ENCODE measurements at places on chromosomes 2 and 18.

DNA sequence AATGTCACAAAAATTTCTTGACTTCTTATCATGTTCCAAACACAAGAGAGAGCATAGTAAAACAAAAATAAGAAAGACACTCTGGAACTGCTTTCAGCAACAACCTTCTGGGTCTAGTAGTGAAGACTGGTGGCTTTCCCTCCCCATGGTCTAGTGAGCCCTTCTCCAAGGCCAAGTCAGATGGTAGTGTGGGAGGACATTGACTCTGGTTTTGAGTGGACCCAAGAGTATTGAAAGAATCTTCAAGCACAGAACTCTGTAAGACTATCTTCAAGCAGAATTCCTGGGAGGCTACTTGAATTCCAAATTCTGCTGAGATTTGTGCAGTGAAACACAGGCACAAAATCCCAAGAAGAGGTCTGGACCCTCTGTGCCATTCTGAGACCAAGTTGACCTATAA lies 21.1 kb downstream of the ANTXR1 start:
- DNase-seq: no peak

GRCh38 chr2:88048541-88048940 lies 7.0 kb downstream of the KRCC1 start:
- no peak for DNase-seq

DNA sequence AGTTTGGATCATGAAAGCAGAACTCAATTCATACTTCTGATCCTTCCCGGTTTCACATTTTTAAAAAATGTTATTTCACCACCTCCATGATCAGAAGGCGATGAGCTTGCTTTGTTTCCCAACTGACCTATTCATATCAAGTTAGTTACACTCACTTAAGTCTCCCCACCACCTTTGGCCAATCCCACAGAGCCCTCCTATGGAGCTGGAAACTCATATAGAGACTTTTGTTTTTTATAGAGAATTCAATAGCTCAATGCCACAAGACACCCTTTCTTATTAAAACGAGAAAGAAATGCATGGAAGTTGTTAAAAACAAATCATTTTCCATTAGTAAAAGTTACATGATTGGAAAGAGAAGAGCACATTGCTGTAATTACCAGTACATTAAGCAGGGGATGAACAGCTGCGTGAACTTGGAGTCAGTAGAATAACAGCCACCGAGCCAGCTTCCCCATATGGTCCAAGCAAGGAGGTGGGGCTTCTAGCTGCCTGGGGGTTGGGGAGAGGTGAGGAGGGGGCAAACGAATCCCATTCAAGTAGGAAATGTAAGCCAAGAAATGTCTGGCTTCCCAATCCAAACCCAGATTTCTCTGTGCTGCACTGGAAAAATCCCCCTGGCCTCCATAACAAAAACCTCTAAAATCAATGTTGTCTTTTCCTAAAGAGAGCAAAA lies 614.5 kb downstream of the IRS1 start:
- no peak for DNase-seq

DNA sequence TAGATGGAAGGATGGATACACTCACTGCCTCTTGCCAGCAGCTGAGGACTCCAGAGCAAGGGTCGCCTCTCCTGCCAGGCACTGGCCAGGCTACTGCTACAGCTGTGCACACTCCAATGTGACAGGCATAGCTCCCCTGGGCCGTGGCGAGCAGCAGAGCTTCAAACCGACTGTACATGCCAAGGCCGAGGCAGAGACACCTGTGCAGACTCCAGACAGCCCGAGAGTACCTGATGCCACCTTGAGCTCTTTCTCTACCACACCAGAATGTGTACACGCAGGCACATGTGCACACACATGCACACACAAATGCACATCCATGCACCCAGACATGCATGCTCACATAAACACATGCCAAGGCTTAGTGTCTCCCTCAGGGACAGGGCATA lies 508.3 kb upstream of the MYT1L start:
- no peak for DNase-seq

DNA sequence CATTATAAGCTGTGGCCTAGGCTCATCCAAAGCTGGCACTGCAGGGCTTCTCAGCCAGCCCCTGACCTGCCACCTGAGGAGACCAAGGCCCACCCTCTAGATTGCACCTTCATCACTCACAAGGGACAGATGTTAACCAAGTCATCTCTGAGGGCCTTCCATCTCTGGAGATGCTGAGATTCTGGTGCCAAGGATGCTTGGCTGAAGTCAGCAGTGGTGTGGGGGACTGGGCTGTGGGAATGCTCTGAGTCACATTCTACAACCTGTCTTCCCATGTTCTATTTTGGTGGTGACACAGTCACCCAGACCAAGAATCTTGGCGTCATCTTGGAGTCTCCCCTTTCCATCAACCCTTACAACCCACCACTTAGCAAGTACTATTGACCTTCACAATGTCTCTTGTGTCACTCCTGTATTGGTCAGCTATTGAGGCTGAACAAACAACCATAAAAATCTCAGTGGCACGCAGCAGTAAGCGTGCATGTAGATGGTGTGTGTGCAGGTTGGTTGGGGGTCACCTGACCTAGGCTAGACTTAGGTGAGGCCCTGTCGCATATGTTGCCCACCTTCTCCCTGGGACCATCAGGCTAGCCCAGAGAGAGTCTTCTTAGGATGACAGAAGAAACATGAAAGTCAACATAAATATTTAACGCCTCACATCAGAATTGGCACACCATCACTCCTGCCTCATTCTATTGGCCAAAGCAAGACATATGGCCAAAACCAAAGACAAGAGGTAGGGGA lies 135.0 kb downstream of the SMAD7 start:
- DNase-seq: no peak

- DNase-seq: no peak
Measured at GRCh38 chr2:118834440-118834810, 13.0 kb downstream of the EN1 start.

- DNase-seq: no peak
Measured at GRCh38 chr2:216730871-216731270, 35.5 kb upstream of the IGFBP5 start.

- DNase-seq: no peak
Measured at GRCh38 chr2:237296756-237297155, 117.2 kb downstream of the COL6A3 start.

- DNase-seq: no peak
Measured at GRCh38 chr2:212646698-212647366, 108.2 kb upstream of the ERBB4 start.

DNA sequence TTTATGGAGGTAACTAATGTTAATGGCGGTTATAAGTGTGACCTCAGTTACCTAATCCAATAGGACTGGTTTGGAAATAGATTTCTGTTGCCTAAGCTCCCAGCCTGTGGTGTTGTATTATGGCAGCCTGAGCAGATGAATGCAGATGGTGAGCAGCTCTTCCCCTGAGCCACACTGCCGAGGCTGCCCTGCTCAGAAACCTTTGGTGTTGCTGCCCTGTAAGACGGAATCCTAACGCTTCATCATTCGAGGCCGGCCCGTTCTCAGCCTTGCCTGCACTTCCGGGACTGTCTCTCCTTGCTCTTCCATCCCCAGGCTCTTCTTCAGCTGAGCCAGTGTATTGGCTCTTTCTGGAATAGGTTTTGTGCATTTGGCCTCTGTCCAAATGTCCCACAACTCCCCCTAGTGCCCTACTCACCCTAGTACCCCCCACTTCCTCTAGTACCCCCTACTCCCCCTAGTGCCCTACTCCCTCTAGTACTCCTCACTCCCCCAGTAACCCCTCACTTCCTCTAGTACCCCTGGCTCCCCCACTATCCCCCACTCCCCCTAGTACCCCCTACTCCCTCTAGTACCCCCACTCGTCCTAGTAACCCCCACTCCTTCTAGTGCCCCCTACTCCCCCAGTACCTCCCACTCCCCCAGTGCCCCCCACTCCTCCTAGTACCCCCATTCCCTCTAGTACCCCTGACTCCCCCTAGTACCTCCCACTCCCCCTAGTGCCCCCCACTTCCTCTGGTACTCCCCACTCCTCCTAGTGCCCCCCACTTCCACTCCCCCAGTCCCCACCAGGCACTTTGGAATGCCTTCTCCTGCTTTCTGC lies 106.0 kb upstream of the TAF1B start:
- no peak for DNase-seq

DNA sequence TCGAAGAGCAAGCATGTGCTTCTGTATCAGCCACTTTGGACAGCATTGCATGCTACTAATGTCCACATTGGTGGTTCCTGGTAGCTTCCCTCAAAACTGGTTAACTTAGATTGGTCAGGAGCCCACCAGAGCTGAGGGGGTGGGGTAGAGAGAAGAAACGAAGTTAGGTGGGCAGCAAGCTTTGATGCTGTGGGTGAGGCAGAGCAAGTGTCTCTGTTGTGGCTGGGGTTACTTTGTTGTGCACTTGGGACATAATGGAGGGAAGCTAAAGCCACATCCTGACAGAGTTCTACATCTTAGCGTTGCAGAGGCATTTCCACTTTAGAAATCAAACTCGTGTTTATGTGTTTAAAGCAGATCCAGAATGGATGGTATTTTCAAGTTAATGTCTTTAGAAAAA lies 82.7 kb downstream of the FAM168B start:
- DNase-seq: no peak

DNA sequence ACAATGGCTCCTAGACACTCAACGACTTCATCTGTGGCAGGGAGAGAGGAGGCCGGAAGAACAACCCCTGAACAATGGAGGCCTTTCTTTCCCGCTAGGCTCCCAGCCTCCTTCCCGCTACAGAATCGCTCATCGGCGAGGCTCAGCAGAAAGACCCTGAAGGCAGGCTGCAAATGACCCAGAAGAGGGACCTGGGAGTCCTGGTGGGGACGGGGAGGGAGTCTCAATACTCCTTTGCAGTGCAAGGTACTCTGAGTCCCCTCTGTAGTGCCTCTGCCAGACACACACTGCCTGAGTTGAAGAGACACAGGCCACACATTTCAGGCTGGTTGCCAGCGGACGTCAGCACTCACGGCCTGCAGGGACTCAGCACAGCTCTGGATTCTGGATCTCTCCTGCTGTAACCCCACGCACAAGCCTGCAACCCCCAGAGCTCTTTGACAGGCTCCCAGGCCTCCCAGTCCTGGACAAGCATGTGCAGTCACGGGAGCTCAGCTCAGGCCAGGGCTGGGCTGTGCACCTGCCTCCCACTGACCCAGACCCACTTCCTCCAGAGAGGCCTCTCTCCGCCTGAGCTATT lies 6.1 kb downstream of the GPR17 start:
- DNase-seq: no peak

GRCh38 chr2:160731856-160732255 lies 238.2 kb upstream of the RBMS1 start:
- no peak for DNase-seq

GRCh38 chr2:28546242-28546641 lies 50.4 kb downstream of the PLB1 start:
- DNase-seq: no peak

DNA sequence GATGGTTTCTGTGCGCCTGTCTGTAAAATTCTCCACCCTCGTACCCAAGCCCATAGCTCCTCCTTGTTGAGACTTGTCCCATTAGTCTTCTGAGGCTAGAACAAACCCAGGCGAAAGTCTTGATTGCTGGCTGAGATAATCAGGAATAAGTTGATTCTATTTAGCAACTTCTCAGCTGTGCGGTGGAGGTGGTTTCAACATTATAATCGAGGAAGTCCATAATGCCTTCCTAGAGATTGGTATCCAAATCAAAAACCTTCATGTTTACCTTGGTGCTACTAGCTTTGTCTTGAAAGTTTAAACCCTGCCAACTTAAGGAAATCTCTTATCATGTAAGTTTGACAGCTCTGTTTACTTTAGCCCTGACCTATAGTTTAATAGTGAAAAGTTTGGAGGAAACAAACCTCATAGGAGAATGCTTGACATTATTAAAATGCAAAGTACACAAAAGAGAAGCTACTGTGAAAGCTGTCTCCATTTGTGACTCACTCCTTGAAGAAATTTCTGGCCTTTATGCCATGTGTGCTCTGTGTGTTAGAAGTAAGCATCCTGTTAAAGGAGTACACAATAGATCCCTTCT lies 36.6 kb upstream of the DSC1 start:
- no peak for DNase-seq

DNA sequence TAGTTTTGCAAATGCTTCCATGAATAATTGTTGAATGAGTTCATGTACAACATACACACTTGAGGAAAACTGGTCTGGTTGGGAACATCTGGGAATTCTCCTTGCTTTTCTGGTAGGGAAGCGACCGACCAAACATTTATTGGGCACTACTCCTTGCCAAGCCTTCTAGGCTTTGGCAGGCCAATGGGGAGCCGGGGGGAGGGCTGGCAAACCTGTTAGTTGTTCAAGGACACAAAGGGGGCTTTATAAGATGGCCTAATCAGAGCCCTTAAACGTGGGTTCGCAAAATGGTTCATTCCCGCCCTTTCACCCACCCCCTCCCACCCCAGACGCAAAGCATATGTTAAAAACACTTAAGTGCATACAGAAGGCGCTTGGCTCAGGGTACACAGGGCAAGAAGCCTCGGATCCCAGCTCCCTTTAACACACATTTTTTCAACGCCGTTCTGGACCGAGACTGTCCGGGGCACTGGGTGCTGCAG lies 844 bp upstream of the VSNL1 start:
- no peak for DNase-seq

DNA sequence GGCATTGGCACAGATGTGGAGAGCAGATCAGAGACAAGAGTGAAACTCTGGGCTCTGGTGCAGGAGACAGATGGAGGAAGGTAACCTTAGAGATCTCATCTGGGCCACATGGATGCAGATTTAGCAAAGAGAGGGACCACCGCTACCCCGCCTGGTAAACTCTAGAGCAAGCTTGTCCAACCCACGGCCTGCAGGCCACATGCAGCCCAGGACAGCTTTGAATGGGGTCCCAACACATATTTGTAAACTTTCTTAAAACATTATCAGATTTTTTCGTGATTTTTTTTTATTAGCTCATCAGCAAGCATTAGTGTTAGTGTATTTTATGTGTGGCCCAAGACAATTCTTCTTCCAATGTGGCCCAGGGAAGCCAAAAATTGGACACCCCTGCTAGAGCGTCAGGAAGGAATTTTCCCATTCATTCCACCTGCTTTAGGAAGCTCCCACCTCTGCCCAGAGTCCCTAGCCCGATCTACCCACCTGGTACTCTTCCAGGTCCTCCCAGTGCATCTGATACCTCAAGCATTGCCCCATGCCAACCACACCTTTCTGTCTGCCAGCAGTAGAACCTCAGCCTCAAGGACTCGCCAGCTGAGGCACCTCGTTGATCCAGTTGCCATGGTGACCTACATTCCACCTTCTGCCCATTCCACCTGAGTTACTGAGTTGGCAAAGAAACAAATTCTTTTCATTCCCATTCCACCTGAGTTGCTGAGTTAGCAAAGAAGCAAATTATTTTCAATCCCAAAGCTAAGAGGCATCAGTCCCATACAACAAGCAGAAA lies at the start of gene CIB4:
Gene CIB4, minus strand, starts transcription at position 586 of the 784 bp plus-strand sequence. Its CDS starts 52 bp downstream, at position 534.
- DNase-seq: no peak

- DNase-seq: no peak
Measured at GRCh38 chr2:212088353-212088752, 450.2 kb downstream of the ERBB4 start.

Data from stimulated activated CD8-positive, alpha-beta memory T cell treated with anti-CD3 and anti-CD28 coated beads, Interleukin-2, amount 100 ng/mL, for 1 hour (primary cell).